ENCODE measurements at places on chromosomes 4 and X. TPM values are rescaled to one million over a fixed set of nuclear protein-coding genes. Genes with fewer than 3 reads are reported as not detected.

GRCh38 chr4:185205697-185206342, 2.0 kb upstream of the CFAP97 start:
- no peak for DNase-seq

NPY2R gene
- 0.08 TPM for total RNA-seq

GRCh38 chrX:151983186-151983585, 8.7 kb upstream of the GABRE start:
- no peak for DNase-seq

RAI2 gene
- total RNA-seq, result 23.8 TPM

GRCh38 chr4:39763714-39764572, 66.0 kb downstream of the UBE2K start:
- no peak for DNase-seq

DNA sequence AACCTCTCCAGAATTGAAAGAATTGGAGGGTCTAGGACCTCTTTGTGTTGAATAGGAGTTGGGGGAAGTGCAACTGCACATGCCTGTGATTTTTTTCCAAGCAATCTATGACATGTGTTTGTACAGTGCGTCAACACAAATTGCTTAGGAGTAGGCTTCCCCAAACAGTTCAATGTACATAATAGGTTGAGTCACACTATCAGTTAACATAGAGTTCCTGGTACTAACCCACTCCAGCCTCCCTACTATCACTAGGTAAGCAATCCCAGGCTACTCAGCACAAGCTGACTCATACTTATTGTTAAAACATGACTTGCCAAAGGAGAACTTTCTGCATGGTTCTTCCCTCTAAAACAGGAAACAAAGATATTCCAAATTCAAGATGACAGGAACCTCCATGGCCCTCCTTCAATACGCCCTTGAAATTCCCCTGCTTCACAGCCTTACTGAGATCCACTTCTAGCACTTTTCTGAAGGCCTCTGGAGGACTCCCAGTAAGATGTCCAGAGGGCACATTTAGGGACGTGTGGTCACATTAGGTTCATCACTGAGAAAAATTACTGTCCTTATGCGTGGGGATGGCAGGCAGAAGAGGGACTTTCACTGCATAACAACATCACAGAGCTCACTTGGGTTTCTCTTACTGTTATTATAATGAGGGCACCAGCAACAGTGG, 8.4 kb upstream of the VSIG1 start:
- DNase-seq, result no peak

DNA sequence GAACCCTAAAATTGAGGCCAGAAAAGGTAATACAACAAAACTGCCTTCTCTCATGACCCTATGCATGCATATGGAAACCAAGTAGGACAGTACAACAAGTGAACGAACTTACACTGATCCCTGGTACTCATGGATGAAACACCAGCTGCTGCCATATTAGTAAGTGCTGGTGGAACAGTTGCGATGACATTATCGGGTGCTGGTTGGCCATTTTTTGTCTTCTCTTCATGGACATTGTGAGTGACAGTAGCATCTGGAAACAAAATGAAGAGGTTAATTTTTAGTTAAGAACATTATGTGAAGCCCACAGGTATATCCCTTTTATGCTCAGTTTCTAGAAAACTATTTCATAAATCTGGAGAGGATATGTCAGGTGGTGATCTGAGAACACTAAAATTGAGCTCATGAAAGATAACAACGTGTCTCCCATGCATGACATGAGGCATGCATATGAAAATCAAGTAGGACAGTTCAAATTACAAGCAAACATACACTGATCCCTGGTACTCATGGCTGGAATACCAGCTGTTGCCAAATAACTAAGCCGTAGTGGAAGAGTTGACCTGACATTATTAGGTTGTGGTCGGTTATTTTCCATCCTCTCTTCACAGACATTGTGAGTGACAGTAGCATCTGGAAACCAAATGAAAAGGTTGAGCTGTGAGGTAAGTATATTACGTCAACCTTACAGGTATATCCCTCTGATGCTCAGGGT, 74.2 kb upstream of the CT45A1 start:
- no peak for DNase-seq

DNA sequence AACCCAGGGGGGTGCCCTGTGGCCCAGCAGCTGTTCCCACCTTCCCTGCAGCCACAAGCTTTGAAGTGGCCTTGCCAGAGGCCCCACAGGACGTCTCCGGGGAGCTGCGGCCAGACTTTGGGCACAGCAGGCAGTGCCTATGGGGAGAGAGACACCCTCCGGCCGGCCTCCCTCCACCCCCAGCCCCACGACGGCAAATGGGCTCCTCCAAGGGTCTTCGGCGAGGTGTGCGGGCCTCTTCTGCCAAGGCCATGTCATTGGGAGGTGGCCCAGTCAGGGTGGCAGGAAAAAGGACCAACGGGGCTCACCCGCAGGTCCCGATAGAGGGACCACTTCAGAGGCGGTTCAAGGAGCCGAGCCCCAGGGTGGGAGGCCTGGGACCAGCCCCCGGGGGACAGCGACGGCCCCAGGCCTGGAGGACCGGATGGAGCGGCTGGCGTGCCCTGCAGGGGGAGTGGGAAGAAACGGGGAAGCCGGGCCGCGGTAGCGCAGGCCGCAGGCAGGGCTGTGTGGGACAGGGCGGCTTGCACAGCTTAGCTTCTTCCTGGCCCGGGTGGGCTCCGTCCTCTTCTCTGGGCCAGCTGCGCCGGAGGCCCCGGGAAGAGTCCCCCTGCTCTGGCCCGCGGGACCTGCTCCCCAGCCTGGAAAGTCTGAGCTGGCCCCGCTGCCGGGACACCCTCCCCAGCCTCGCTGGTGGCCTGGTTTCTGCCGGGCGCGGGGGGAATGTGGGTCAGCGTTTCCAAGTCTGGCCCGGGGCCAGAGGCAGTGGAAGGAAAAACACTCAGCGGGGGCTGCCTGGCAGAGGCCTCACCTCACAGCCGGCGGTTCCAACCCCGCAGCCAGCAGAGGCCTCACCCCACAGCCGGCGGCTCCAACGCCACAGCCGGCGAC, 21.9 kb upstream of the SPON2 start:
- peak; percentile 86 for DNase-seq

DNA sequence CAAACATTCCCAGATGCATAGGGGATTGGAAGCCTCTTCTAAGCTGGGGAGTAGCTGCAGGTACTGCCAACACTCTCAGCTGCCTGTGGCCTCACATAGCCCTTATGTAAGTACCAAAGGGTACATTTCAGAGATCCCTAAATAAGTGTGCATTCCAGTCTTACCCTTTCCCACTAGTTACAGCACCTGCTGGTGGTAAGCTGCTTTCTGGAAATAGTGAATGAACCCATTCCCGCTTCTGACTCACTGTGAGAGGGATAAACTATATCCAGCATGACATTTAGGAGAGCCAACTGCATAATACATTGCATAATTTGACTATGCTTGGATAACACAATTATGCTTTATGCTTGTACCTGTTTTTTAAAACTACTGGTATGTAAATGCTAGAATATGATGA, 149.0 kb downstream of the FAM13A start:
- DNase-seq, result no peak

HS6ST2 gene
- total RNA-seq, result 0.26 TPM

DNA sequence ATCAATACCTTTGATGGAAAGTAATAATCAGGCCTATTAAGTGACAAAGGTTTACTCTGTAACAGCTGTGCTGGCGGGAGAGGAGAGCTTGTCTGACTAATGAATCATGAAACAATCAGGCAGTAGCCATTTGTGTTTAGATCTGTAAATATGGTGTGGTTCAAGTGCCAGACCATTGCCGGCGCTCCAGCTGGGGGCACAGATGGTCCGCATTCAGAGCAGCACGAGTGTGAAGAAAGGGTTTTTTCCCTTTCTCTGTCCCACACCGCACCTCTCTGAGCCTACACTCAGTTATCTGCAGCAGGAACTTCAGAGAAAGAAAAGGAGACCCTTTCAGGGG, 111.3 kb upstream of the PAQR3 start:
- no peak for DNase-seq

ALB gene
- 1.5 TPM for total RNA-seq

- DNase-seq, result no peak
Observed at GRCh38 chr4:178244785-178245184, 802.5 kb upstream of the AGA start.

- DNase-seq, result no peak
Observed at GRCh38 chr4:113131621-113132020, 82.2 kb downstream of the ANK2 start.

- DNase-seq, result no peak
Observed at GRCh38 chr4:140666889-140667614, 89.1 kb downstream of the TBC1D9 start.

RPS6KA6 gene
- 2.1 TPM for total RNA-seq

DNA sequence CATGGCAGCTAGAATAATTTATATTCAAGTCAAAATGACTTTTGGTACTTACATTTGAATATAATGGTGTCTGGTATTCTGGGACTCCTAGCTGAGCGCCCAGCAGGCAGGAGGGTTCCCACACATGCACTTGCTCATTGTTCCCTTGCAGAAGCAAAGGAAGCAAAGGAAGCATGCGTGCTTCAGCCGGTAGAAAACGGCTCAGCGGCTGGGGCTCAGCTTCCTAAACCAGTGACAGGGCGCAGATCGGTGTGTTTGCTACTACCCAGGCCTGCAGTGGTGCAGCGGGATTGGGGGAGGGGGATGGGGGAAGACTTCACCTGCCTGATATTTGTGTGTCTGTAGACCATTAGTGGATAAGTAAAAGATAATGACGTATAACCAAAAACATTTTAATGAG, 978.3 kb upstream of the TENM3 start:
- no peak for DNase-seq

GRCh38 chr4:107877361-107877760, 52.6 kb downstream of the SGMS2 start:
- no peak for DNase-seq

GRCh38 chrX:38856670-38857265, 55.5 kb downstream of the MID1IP1 start:
- no peak for DNase-seq

- DNase-seq, result no peak
Observed at GRCh38 chrX:14027036-14027435, 2.7 kb downstream of the GEMIN8 start.

DNA sequence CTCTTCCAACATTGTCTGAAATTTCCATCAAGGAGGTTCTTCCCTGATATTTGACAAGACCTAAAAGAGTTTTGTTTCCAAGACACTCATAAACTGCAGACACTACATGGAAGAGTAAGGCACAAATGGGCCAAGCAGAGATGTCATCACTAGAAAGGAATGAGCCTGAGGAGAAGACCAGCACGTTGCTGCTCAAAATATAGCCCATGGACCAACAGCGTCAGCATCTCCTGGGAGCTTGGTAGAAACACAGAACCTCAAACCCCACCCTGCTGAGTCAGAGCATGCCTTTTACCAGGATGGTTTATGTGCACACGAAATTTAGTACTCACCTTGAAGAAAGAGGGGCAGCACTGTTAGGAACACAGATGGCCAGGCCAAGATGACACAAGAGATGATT, 128.7 kb upstream of the MID1 start:
- DNase-seq, result no peak

GRCh38 chr4:75779105-75779757, 54.9 kb downstream of the USO1 start:
- DNase-seq, result no peak

DNA sequence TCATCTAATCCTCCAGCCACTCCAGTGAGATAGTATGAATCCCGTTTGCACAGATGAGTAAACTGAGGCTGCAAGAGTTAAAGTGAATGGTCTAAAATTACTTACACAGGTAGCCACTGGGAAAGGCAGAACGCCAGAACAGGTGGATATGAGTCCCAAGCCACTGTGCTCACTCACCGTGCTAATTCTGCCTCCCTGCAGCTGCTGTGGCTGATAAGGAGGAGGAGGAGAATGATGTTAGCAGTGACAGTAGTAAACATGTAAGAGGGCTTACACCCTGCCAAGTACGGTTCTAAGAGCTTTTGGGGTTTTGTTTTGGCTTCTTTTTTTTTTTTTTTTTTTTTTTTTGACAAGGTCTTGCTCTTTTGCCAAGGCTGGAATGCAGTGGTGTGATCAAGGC, 90.5 kb upstream of the PRPS2 start:
- DNase-seq, result no peak

ARHGAP36 gene
- total RNA-seq, result not detected

HSFX3 gene
- total RNA-seq, result not detected

DNA sequence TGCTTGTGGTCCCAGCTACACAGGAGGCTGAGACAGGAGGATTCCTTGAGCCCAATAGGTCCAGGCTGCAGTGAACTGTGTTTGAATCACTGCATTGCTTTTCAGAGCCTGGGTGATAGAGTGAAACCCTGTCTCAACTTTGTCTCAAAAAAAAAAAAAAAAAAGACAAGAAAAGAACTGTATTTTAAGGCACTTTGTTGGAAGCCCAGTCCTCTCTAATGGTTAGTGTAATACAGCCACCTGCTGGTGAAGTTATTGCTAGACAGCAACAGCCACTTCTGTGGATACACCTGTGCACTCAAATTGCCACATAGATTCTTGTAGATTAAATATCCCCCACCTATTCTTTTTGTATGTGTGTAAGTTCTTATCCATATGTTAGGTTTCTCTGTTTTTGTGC, 10.1 kb upstream of the FGG start:
- DNase-seq, result no peak

DNA sequence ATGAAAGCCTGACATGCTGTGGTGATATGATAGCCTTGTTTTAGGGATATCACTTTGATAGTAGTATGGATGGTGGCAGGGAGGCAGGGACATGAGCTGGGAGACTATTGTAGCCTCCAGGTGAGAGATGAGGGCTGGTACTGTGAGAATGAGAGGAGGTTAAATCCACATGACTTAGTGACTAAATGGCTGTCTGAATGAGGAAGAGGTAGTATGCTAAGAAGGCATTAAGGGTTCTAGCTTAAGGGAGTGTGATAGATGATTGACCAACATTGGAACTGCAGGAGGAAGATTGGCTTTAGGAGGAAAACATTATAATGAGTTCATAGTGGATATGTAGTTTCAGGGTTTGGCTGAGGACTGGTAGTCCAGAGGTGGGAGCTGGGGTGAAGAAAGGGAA, 195.0 kb upstream of the ANK2 start:
- DNase-seq, result no peak

- no peak for DNase-seq
Observed at GRCh38 chr4:92636038-92636806, 332.5 kb downstream of the GRID2 start.

DNA sequence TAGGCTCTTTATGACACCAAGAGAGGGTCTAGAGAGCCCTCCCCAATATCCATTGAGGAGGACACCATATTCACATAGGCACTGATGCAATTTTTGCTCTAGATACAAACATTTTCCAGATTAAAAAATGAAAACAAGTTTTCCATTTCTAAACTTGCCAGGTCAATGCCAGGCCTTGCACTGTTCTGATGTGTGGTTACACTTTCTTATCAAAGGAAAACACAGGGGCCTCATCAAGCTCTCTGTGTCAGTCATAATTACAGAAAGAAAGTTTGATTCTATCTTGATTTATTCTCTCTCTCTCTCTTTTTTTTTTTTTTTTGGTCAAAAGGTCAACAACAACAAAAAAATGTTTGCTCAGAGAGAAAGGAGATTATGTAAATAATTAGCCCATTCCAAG, 80.2 kb upstream of the ACSL4 start:
- DNase-seq, result no peak

DNA sequence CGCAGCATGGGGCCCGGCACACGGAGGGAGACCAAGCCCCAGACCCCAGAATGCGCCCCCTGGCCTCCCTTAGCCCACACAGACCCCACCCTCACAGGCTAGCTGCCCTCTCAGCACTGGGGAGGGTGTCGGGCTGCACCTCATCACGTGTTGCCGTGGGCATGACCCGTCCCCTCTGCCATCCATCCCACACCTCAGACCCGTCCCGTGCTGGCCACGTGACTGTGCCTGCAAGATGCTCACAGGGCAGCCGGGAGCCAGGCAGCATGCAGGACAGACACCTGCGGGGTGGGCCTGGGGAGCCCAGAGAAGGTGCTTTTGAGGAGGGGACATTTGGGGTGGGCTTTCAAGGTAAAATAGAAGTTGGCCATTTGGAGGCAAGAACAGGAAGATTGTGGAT, 4.8 kb downstream of the MSANTD1 start:
- DNase-seq, result peak; percentile 11

PAGE2 gene
- not detected for total RNA-seq
